Fibroblast of lung (primary cell): ENCODE measurements at places on chromosomes 2 and 18. TPM values are rescaled to one million over a fixed set of nuclear protein-coding genes. Genes with fewer than 3 reads are reported as not detected.

SCN2A gene
- 2.1 and 7.1 TPM in 2 replicates for total RNA-seq

DNA sequence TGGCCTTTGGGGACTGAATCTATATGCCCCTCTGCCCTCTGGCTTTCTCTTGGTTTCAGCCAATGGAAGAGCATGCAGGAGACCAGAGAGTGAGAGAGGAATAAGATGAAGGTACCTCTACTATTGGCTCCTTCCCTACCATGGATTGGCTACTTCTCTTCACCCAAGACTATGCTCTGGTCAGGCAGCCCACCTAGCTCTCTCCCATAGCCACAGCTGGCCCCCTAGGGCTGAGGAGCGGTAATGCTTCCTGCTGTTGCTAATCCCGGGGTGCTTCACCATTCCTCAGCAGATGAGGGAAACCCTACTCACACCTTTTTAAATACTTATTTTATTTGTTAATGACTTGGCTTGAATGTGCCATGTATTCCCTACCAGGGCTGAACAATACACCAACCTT, 142.4 kb downstream of the MREG start:
- no peak for DNase-seq

DNA sequence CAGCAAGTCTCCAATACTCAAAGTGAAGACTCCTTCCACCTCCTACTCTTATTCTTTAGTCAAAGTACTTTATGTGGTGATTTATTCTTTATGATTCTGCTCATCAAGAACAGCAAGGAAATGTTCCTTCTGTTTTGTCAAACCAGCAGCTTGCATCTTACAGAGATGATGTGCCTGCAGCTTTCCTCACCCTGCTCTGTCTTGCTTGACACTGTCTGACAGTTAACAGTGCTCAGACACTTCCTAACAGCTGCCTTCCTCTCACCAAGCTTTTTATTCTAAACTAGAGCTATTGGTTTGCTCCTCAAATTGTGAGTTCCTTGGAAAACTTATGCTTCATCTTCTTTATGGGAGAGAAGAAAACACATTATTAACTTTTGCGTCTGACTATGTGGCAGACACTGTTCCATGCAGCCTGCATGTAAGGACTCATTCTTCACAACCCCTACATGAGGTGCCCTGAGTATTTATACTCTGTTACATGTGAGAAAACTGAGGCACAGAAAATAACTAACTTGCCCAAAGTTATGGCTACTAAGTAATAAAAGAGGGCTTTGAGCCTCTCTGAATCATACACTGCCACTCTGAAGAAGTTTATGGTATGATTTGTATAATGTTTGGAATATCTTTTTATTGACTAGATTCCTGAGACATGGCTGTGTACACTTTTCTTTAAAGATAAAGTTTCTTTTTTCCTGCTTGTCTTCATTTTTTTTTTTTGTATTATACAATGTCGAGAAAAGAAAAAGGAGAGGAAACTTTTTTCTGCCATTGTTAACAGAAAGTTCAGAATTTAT, 723.3 kb upstream of the DDX18 start:
- no peak for DNase-seq

DNA sequence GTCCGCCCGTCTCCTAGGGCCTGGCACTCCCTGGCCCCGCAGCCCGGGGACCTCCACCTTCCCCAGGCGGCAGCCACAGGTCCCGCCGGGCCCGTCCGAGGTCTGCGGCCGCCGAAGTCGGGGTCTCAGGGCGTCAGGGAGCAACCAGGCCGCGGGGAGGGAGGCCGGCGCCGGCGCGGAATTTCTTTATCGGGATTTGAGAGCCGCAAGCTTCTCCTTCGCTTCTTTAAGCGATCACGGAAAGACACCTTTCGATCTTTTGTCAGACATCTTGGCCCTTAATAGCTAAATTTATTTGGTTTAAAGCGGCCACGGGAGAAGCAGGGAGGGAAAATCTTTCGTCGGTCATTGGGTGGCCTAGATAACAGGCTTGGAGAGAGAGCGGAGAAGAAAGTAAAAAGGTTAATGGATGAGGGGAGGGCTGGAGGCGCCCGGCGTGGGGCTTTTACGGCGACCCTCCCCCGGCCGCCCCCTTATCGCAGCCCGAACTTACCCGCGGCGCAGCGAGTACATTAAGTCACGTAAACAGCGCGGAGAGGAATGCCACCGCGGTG, 4.3 kb upstream of the GATA6 start:
- no peak for DNase-seq

DNA sequence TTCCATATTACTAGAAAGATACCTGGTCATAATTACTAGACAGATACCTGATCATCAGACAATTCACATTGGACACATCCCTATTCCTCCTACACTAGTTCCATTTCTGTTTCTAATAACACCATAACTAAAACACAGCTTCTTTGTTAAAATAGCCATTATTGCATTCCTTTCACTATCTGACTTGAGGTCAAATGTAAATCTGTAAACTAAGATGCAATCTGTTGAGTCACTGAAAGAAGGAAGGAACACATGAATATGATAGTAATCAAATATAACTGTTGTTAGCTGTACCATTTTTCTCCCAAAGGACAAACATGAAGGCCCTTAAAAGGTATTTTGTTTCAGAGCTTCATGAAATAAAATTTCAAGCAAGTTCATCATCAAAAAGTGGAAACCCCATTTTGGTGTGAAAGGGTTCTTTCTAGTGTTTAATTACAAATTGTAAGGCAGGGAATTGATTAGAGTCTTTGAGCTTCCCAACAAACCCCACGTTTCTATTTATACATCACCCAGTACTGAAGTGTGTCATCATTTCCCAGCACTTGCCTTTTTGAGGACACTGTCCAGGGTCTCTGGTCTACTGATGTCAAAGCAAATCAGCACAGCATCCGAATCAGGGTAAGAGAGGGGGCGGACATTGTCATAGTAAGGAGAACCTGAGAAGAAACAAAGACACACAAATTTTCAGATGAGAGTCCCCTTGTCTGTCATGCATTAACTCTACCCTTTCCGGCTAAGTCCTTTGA, 13.0 kb downstream of the RND3 start:
- DNase-seq = peak; percentile 37

DNA sequence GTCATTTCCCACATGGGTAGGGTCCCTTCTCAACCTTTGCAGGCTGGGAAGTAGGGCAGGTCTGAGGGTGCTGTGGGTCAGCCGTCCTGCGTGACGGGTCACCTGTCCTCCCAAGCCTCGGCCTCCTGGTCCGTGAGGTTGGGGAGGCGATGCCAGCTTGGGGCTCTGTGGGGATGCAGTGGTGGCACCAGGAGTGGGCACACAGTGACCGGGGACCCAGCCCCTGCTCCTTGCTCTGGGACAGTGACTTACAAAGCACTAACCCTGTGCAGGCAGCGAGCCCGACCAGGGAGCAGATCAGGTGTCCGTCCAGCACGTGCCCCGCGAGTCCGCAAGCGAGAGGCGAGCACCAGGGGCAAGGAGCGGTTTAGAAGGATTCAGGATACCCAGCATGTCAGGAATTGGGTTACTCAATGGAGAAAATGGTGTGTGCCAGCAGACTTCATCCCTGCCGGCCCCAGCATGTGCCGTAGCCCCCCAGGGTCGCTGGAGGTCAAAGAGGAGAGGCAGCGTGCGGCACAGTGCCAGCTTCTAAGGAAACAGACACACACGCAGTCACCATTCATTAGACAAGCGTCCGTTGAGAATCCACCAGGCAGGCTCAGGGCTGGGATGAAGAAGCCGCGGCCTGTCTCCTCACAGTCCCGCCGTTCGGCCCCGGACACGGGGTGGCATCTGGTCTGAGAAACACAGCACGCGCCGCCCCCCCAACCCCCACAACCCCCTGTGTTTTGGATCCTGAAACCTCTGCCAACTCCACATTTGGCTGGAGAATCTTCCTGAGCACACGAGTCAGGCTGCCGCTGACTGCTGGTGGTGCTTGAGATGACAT, 11.7 kb downstream of the COLEC11 start:
- DNase-seq = no peak
